ENCODE measurements at places on chromosomes 7 and 10.

GRCh38 chr10:75663947-75664664 is 232.7 kb downstream of the LRMDA start:
- no peak for DNase-seq

- no peak for DNase-seq
Observed at GRCh38 chr7:117312593-117313580, 10.0 kb downstream of the WNT2 start.

GRCh38 chr10:95525033-95525418 is 36.1 kb downstream of the SORBS1 start:
- no peak for DNase-seq

- no peak for DNase-seq
Observed at GRCh38 chr7:148670807-148671206, 27.9 kb upstream of the CUL1 start.

DNA sequence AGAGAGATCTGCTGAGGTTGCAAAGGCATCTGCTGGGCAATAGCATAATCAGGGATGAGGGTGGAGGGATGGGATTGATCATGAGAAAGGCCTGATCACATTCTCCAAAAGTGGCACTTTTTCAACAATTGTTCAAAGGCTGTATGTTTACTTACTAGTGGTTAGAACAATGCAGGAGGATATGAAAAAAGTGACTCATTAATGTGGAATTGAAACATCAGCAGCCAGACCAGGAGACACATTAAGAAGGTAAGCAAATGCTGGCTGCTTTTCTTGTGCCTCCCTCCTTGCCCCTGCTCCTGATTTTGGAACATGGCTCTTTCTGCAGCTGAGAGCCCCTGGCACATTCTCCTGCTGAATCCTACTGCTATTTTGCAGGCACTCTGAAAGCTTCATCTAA is 63.5 kb downstream of the FAM204A start:
- DNase-seq, result no peak

DNA sequence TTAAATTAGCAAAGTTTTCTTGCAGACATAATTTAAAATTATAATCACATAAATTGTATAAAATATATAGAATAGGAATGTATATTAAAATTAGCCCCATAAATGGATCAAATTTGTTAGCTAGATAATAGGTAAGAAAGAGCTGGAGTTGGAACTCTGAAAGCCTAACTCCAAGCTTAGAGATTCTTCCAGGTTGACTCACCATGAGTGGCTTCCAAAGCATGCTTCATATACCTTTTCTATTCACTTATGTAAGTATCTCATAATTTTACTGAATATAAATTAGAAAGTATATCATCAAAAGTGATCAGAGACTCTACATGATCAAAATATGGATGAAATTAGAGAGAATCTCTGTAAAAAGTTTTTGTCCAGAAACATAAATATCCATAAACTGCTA is 320.7 kb upstream of the MAGI2 start:
- DNase-seq, result no peak

- DNase-seq, result peak; percentile 60
Observed at GRCh38 chr7:83410989-83411591, 237.8 kb downstream of the SEMA3E start.

DNA sequence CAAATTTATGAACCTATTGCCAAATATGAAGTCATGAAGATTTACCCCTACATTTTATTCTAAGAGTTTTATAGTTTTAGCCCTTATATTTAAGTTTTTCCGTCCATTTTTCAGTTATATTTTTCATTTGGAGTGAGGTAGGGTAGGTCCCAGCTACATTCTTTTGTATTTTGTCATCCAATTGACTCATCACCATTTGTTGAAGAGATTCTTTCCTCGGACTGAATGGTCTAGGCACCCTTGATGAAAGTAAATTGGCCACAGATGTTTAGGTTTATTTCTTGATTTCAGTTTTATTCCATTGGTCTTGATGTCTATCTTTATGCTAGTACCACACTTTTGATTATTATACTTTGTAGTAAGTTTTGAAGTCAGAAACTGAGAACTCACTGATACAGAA is 22.7 kb downstream of the CYP2C19 start:
- no peak for DNase-seq

- no peak for DNase-seq
Observed at GRCh38 chr10:46240684-46241565, 45.9 kb upstream of the ANTXRL start.

DNA sequence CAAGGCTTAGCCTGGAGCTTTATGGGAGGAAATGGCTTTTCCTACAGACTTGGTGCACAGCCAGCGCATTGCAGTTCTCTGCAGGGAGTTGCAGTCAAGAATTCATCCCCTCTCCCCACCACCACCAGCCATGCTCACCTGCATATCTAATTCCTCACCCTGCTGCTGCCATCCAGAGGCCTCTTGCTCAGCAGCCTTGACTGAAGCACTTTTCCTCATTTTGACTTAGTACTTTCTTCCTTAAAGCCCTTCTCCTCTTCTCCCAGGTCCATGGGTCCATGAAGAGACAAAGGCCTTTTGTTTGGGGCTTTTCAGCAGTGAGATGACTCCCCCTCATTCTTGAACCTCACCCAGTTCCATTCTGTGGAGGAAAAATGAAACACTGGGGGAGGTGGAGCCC is 39.7 kb upstream of the GPR141 start:
- no peak for DNase-seq

All from SK-N-DZ (cell line).